ENCODE measurements at places on chromosomes 5 and 9. TPM values are rescaled to one million over a fixed set of nuclear protein-coding genes. Genes with fewer than 3 reads are reported as not detected.

- no peak for DNase-seq
Measured at GRCh38 chr5:165521816-165522610, 2016.6 kb downstream of the MAT2B start.

- no peak for DNase-seq
Measured at GRCh38 chr9:37056046-37056920, 22.2 kb upstream of the PAX5 start.

Gene IFNB1
- not detected for total RNA-seq

- DNase-seq, result no peak
Measured at GRCh38 chr9:1051584-1052275, 1.6 kb downstream of the DMRT2 start.

DNA sequence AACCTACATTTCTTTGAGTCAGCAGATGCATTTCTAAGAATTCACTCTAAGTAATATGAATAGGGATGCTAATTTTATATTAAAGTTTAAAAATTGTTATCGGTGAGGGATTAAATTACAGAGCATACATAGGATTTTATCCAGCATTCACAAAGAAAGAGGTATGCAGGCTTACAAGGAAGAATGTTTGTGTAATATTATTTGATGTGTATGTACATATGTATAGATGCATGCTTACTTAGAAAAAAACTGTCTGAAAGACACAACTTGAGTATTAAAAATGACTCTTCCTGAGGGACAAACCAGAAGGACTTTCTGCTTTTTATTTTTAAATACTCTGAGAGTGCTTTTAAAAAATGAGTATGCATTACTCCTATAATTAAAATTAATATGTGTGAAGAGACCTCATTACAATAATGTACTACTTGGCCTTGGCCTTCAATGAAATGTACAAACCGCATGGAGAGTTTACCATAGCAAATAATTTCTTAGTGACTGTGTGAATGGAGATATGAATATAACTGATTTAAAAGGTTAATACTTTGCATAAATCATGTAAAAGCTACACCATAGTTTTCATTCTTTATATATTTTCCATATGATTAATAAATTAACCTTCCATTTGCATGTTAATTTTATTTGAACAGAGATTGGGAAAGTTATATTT, 77.0 kb downstream of the GDA start:
- DNase-seq, result no peak

GRCh38 chr5:132110195-132110594, 36.6 kb downstream of the CSF2 start:
- DNase-seq, result no peak

DNA sequence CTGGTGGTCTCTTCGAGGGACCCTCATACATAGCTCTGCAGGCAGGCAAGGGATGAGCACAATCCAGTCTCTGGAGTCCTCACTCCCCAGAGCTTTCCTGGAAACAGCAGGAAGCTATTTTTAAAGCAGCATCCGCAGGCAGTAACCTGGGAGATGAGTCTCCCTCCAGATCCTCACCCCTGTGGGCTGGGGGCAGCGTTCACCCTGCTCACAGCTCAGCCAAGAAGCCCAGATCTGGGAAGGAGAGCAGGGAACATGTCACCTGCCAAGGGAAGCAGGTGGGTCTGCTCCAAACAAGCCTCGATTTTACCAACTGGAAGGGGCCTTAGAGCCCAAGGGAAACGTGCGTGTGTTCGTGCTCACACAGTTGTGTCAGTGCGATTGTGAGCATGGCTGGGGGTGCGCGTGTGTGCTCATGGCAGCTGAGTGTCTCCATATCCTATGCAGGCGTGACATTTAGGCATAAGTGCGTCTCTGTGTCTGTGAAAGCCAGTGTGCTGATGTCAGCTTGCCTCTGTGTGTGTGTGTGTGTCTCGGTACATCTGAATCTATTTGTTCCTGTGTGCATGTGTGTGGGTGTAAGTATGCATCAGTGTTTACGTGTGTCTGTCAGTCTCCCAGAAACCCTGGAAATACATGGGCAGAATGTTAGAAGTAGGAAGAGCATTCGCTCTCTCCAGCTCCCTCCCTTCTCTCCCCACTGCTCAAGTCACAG, 40.6 kb upstream of the CPLX2 start:
- DNase-seq, result no peak

- no peak for DNase-seq
Measured at GRCh38 chr9:4964540-4964939, 20.5 kb upstream of the JAK2 start.

Gene RNF208
- total RNA-seq, result 22.2 TPM

DNA sequence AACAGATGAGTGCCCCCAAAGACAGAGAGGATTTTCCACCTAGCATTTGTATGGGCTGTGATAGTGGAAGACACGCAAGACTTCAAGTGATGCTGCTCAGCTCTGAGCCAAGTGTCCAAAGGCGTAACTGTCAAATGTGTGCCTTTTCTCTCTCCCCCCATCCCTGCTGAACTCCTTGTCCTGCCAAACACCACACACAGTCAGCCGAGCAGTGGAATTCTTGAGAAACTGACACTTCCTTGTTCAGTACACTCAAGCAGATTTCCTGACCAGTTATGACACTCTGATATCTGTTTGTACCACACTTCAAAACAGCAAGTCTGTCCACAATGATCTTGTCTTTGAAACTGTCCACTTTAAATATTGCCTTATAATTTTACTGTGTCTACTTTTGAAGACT, 166.4 kb downstream of the PIK3R1 start:
- DNase-seq, result no peak

Gene NUTM2F
- total RNA-seq, result not detected

- DNase-seq, result no peak
Measured at GRCh38 chr5:82622205-82622604, 344.1 kb upstream of the RPS23 start.

DNA sequence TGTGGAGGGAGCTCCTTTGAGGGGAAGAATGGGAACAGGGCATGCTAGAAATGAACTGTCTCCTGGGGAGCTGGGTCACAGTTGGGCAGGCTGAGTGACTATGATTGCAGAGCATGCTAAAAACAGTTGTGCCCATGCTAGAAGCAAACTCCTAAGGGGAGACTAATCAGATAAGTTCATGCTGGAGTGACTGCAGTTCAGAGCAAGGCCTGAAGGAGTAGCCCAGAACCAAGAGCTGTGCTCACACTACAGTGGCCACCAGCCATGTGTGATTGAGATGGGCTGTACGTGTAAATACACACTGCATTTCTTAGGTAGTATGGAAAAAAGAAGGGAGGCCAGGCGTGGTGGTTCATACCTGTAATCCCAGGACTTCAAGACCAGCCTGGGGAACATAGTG, 10.3 kb upstream of the AK1 start:
- DNase-seq, result no peak

Gene PCA3
- not detected for total RNA-seq

Gene FBXL7
- 26.2 TPM for total RNA-seq

DNA sequence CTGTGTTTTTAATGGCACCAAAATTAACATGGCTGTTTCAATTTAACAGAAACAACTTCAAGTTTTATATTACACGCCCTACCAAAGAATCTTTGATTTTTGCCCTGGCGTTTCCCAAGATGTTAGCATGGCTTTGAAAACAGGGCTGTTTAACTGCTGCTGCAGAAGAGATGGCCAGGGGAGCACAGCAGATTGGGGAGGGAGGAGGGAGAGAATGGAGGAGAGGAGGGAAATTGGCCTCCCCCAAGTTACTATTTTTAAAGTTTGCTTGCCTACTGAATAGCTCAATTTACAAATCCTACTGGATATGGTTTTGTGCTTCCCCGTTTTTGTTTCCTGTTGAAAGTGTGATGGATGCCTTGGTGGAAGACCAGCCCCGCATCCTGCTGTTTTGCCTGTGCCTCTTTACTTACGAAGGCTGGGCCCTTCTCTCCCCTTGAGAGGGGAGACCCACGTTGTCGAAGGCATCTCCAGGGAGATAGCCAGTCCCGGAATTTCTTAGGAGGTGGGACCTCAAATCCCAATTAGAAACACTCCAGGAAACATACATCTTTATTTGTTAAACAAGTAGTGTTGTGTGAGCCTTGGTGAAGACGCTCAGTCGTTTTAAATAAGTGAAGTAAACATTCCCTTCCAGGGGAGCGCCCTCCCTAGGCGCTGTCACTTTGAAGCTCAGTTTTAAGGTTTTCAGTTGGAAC, 98.6 kb downstream of the AOPEP start:
- no peak for DNase-seq

Gene HMMR
- total RNA-seq, result 0.46 TPM

GRCh38 chr5:177003649-177004048, 2.9 kb downstream of the UIMC1 start:
- DNase-seq, result no peak

Gene SPATA31D4
- not detected for total RNA-seq

Gene CDC25C
- total RNA-seq, result 0.19 TPM

Gene EQTN
- not detected for total RNA-seq

- DNase-seq, result no peak
Measured at GRCh38 chr9:121656941-121657470, 5.6 kb downstream of the DAB2IP start.

Gene ADAMTS16
- total RNA-seq, result not detected

Gene KIF24
- 0.89 TPM for total RNA-seq

DNA sequence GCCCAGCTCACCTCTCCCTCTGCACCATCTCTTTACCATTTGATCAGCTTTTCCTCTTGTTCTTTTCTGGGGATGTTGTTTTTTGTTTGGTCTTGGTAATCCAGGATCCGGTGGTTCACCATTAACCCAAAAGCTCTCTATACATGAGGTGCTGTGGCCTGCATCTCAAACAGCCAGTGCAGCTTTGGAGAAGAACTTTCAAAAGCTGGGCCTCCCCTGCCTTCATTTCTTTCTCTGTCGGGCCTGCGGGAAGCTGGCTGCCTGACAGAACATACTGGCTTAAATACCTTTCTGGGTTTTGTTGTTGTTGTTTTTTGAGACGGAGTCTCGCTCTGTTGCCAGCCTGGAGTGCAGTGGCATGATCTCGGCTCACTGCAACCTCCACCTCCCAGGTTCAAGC, 12.1 kb downstream of the PSAT1 start:
- no peak for DNase-seq

- no peak for DNase-seq
Measured at GRCh38 chr5:77329664-77330430, 119.4 kb downstream of the PDE8B start.

DNA sequence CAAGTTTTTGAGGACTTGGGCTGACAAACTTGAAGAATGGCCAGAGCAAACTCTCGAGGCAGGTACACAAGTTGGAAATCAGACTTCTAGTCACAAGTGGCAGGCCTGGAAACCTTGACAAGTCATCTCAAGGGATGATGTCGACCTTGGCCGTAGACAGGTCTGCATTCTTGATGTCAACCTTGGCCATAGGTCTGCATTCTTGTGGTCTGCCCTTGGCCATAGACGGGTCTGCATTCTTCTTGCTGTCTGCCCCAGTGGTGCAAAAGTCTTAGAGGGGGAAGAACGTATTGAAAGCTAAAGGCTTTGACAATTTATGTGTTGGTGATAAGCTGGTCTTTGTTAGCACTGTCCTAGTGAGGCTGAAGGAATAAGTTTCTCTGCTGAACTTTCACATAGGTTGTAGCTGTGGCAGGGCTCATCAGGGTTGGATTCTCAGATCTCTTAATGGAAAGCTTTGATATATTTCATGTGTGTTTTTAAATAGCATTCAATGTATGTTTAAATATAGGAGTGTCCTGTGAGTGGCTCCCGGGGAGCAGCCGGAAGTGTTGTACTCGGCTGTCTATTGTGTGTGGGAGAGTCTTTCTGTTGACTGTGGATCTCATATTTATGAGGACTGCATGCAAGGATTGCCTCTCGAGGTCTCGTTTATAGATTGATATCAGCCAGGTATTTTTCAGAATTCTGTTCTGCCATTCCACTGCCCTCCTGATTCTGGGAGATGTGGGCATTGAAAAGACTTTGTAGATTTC, 27.0 kb downstream of the SUB1 start:
- DNase-seq, result no peak

DNA sequence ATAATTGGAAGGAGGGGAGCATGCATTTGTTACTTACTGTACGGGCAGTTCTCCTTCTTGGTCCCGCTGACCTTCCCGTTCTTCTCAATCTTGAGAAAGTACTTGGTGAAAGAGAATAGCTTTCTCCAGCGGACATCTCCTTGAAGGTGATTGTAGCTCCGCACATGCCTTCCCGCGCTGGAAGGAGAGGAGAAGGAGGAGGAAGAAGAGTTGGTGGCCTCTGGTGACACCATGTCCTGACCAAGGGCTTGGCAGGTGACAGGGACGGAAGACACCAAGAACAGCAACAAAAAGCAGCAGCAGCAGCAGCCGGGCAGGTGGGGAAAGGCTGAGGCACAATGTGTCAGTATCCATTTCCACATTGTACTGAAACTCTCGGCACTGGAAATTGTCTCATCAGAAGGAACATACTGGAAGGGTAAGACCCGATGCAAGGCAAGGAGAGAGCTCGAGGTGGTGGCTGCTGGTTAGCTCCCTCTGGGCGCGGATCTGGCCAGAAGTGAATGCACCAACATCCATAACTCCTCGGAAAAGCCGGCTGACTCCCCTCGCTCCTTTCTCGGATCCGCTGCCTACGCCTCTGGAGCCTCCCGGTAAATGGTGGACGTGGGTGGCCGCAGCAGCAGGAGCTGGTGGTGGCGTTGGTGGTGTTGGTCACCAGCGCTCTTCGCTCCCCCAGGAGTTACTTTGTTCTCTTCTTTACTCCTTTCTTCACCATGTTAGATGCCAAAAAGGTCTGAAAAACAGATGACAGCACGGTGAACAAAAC, 715 bp downstream of the FGF10 start:
- DNase-seq, result no peak

GRCh38 chr5:134582281-134582680, 50.3 kb downstream of the SAR1B start:
- DNase-seq, result peak; percentile 49

GRCh38 chr5:10421896-10422691, 19.6 kb upstream of the ROPN1L start:
- no peak for DNase-seq

- DNase-seq, result no peak
Measured at GRCh38 chr5:27083449-27084415, 45.3 kb upstream of the CDH9 start.

DNA sequence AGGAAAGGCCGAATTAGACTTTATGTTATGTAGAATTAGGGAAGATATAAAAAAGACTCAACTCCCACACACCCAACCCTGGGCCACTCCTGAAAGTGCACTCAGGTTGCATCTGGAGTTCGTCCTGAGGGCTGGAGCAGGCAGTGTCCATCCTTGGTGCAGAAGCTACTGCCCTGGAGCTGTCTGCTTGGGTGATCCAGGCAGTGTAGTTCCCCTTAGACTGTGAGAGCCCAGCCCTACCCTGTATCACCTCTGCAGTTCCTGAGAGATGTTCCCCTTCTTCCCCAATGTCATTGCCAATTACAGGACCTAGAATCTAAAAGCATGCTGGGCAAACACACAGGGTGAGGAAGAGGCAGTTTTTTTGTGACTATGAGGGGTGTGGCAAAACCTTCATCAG, 368.3 kb upstream of the ST8SIA4 start:
- no peak for DNase-seq

Measured in cardiac septum (tissue), 1 donor.